ENCODE measurements at places on chromosomes 3 and 15. TPM values are rescaled to one million over a fixed set of nuclear protein-coding genes. Genes with fewer than 3 reads are reported as not detected.

- H3K36me3 ChIP-seq: no peaks in the 10 kb centered on the region
- H3K27me3 ChIP-seq: peaks cover 44% of the 10 kb centered on the region
- H3K4me1 ChIP-seq: peaks cover 2% of the 10 kb centered on the region
- H3K4me3 ChIP-seq: no peak overlapping the region
- H3K27ac ChIP-seq: no peak overlapping the region
Measured at GRCh38 chr3:141656771-141657170, 81.3 kb upstream of the RNF7 start.

GRCh38 chr15:90300988-90301706, 35.7 kb downstream of the NGRN start:
- no peak overlapping the region for H3K27ac ChIP-seq
- no peaks in the 10 kb centered on the region for H3K27me3 ChIP-seq
- DNase-seq: peak; percentile 67
- H3K4me1 ChIP-seq: peaks cover 6% of the 10 kb centered on the region
- H3K36me3 ChIP-seq: no peaks in the 10 kb centered on the region
- H3K4me3 ChIP-seq: no peak overlapping the region

Gene NAALADL2
- total RNA-seq: not detected

Gene C2CD4B
- total RNA-seq: not detected

Gene COMMD2
- 39.5 TPM for total RNA-seq

Gene SAMD7
- total RNA-seq: not detected

Data from activated naive CD8-positive, alpha-beta T cell treated with anti-CD3 and anti-CD28 coated beads for 36 hours (primary cell).